NCI-H1694 treated with DMSO at 0.1 percent for 48 hours (cell line): ENCODE measurements at places on chromosomes 6 and 20.

DNA sequence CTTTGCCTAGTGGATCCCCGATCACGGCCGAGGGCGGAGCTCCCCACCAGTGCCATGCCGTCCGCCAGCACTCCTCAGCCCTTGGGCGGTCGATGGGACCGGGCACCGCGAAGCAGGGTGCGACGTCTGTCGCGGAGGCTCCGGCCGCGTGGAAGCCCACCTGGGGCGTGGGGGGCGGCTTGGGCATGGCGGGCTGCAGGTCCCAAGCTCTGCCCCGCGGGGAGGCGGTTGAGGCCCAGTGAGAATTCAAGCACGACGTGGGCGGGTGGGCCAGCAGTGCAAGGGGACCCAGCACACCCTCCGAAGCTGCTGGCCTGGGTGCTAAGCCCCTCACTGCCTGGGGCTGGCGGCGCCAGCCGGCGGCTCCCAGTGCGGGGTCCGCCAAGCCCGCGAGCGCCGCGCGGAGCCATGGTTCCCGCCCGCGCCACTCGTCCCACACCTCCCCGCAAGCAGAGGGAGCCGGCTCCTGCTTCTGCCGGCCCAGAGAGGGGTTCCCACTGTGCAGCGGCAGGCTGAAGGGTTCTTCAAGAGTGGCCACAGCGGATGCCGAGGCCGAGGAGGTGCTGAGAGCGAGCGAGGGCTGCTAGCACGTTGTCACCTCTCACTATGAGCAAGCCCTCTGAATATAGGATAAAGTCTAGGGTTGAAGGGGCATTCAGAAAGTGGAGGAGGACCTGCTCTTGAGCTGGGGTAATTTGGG lies 128.6 kb downstream of the GRM4 start:
- DNase-seq: no peak

DNA sequence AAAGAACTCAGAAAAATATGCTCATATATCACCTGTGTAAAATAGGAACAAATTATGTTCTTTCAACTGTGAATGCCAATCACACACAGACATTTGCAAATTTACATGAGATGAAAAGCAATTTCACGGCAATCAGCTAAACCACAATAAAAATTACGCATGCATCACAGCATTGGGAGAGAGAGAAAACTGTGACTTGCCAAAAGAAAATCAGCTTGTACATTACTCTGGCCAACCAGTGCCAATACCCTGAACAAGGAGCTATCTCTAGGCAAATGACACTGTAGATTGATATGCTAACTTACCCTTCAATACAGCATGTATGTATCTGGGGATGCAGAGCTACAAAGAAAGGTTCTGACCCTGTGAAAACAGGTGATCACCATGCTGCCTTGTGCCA lies 515.6 kb downstream of the EYS start:
- no peak for DNase-seq

DNA sequence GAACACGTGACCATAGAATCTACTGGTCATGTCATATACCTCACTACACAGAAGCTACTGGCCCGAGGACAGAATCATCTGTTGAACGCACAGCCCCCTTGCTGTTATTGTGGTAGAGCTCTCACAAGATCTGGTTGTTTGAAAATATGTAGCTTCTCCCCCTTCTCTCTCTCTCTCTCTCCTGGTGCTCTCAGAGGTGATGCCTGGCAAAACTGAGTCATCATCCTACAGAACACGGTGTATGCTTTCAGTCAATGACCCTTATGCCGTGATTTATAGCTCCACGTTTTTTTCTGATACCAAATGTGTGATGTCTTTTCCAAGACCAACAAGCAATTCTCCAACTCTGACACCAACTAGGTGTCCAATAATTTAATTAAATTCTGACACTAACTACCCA lies 13.0 kb upstream of the RBM24 start:
- no peak for DNase-seq

DNA sequence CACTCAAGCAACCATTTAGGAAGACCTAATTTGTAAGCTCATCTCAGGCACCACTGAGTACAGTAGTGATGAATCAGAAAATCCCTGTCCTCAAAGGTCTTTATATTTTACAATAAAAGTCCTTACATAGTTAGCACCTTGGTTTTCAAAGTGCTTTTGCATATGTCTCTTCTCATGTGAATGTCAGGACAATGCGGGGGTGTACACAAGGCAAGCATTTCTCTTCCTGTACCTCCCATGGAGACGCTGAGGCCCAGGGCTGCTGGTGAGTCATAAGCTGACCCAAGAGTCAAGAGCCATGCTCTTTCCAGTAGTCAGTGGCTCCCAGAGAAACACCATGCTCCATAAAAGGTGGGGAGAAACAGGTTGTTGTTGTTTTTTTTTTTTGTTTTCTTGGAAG lies 174.0 kb downstream of the GJA10 start:
- DNase-seq: no peak

- DNase-seq: no peak
These were observed 24.1 kb downstream of the TFAP2C start for GRCh38 chr20:56653211-56653610.

DNA sequence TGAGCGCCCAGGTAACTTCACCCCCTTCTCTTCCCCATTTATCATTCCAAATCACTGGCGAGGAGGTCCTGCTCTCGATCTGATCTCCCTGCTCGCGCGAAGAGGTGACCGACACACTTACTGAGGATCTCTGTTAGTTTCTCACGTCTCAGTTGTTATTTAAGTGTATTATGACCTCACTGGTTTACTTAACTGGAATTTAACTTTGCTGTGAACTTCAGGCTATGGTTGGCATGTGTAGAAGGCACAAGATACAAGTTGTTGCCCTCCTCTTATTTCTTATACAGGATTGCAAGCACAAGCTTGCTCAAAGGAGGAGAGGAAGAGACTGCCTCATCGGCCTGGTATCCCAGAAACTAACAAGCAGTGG lies 1.2 kb downstream of the RNF217 start:
- no peak for DNase-seq

DNA sequence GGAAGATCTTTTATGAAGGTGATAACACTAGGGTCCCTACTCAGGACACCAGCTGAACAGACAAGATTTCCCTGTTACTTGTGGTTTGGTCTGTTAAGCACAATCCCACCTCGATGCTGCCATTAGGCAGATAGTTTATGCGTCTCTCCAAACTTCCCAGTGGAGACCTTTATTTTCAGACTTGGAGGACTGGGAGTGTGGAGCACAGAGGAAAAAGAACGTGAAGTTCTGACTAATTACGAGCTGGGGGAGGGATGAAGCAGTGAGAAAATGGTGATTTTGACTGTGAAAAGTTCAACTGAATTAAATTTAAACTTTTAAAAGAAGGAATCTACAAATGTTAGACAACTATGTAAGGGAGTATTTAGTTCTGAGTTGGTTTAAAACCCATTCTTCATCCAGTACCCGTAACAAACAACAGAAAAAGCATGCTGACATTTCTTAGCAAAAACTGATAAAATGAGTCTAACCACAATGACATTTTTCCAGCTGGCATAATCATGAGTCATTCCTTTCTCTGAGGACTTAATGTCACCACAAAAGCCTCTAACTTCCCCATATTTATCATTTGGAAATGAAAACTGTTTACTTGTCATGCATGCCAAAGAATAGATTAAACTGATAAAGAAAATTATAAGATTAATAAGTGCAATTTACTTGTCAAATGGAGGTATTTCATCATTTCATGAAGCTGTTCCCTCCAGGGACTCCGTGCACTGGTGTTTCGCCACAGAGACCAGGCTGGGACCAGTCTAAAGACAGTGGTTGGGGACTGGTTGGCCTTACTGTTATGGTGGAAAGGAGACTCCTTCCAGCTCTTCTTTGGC lies 113.3 kb upstream of the SSTR4 start:
- DNase-seq: no peak

DNA sequence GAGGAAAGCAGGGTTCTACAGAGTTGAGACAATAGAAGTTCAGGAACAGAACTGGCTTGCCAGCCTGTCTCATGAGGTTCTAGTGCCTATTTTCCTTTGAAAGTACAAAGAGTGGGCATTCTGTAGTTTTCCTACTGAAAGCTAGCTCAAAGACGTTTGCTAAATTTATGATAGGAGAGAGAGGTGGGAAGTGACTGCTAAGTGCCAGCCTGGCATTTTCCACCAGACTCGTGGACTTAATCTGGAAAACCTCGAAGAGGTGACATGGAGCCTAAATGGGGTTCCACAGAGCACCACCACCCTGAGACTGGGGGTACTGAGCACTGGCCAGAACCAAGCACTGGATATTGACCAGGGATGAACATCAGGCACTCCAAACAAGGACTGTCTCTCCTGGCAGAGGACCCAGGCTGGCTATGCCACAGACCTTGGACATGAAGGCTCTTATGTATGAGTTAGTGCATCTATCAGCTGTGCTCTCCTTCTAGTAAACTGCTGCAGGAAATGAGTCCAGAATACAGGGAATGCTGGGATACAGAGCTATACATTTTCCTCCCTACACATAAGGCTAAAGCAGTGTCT lies 7.1 kb downstream of the PEX6 start:
- DNase-seq: no peak

GRCh38 chr6:1365686-1366085 lies 23.7 kb upstream of the FOXF2 start:
- no peak for DNase-seq

DNA sequence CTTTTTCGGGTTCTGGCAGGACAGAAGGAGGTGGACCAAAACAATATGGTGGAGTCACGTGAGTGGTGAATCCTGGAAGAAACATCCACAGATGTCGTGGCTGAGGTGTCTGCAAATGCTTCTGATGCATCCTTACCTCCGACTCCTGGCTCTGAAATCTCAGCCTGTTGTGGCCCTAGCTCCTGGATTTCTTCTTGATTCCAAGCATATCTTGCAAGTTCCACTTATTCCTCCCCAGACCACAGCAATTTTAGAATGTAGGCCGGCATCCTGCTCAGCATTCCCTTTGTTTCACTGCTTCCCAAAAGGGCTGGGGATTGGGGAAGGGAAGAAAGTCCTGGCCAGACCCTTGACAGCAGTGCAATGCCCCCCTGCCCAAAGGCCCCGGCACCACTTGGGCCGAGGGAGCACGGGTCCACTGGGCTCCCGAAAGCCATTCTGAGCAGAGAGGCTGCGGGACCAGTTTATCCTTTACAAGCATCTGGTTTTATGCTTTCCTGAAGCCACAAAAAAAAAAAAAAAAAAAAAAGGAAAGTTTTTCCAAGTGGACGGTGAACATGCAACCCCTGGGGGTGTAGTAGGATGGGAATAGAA lies 200.9 kb upstream of the RNF24 start:
- DNase-seq: no peak

- DNase-seq: no peak
These were observed 212.1 kb downstream of the BTBD9 start for GRCh38 chr6:38427492-38428210.

DNA sequence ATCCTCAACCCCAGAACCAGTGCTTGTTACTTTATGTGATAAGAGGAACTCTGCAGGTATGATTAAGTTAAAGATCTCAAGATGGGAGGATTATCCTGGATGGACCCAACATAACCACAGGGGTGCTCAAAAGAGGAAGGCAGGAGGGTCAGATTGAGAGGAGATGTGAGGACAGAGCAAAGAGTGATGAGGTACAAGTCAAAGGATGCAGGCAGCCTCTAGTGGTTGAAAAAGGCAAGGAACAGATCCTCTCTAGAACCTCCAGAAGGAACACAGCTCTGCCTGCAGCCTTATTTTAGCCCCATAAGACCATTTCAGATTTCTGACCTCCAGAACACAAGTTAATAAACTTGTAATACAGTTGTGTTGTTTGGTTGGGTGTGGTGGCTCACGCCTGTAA lies 41.2 kb downstream of the PDSS2 start:
- DNase-seq: no peak

GRCh38 chr6:70985156-70985555 lies 28.3 kb upstream of the B3GAT2 start:
- no peak for DNase-seq

GRCh38 chr6:41518118-41518517 lies 28.1 kb upstream of the FOXP4 start:
- DNase-seq: no peak

DNA sequence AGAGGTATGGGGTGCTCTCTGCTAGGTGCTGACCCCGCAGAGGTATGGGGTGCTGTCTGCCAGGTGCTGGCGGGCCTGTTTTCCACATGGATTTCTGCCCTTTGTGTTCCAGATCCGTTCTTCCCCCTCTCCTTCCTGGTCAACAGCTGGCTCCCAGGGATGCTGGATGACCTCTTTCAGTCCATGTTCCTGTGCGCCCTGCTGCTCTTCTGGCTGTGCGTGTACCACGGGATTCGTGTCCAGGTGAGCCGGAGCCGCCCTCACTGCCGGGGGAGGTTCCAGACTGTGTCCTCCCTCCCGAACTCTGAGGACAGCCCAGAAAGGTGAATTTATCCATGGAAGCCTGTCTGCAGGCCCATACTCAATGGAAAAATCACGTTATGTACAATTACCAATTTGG lies 36.3 kb downstream of the DYNLT1 start:
- DNase-seq: no peak

DNA sequence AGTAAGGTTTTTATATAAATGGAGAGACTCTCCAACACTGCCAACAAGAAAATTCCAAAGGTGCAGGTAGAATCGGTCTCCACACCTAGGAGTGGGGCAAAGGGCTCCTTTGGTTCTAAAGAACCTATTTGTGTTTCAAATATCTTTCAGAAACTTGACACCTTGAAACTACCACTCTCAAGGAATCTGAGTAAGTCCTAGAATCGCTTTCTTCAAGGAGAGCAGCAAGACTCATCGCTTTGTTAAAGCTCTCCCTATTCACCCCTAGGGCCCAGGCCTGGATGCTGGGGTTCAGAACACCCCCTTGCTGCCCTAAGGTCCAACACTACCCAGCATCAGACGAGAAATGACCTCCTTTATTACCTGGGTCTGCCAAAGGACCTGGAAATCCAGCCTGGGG lies 2.0 kb downstream of the CLIC5 start:
- no peak for DNase-seq

DNA sequence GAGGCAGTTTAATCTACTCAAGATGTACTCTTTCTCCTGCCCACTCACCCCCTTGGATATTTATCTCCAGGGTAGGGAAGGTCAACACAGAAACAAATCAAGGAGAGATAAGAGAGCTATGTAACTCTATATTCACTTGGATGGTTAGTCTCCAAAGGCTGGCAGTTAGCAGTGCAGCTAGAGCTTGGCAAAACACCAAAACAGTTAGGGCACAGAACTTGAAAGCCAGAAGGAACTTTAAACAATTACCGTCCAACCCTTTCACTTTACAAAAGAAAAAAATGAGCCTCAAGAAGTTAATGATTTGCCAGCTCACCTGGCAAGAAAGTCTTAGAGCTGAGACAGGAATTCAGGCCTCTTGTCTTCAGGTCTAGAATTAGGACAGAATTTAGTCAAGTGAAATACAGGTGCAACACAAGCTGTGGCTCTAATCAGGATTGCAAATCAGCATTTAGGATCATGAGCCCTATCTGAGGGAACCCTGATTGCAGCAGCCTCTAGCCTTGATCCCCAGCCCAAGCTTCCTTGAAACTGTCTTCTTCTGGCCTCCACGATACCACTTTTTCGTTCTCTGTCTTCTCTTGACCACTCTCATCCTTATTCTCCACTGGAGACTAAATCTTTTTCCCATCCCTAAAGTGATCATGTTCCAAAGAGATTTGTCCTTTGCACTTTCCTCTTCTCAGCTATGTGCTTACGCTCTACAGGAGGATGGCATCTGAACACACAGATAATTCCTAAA lies 14.9 kb downstream of the NEDD9 start:
- no peak for DNase-seq
